ENCODE measurements at places on chromosomes 6 and 20.

DNA sequence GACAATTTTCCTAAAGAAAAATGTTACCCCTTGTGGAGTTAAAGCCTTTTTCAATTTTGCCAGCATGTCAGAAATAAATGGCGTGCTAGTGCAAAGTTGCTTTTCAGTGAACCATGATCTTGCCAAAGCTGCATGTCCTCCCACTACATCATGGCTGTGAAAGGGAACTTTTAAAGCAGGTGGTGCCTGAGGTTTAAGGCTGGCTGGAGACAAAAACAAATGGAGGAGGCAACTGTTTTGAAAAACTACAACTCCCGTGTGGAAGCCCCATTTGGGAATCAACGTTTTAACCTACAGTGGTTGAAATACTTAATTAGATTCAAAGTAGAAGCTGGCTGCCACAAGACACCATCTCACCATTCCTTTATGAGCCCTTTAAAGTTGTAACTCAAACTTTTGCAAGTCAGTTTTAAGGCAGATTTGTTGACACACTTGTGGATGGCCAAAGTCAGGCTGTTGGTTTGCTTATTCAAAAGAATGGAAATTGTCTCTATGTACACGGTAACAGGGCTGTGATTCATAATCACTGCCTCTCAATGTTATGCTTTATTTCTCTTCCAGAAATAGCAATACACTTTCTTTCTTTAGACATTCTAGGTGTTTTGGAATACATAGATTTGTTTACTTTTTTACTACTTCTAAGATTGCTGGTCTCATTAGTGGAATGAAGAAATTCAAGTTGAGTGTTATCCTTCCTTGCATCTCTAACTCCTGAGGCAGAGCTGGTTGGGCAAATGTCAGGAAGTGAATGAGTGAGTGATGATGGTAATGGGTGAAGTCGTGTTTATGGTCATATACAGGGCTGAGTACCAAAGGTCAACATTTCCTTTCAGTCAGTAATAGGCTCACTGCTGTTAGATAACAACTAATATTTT, 196.4 kb upstream of the GMDS start:
- DNase-seq: no peak

GRCh38 chr6:30062471-30063178, 1.6 kb downstream of the POLR1H start:
- no peak for DNase-seq

DNA sequence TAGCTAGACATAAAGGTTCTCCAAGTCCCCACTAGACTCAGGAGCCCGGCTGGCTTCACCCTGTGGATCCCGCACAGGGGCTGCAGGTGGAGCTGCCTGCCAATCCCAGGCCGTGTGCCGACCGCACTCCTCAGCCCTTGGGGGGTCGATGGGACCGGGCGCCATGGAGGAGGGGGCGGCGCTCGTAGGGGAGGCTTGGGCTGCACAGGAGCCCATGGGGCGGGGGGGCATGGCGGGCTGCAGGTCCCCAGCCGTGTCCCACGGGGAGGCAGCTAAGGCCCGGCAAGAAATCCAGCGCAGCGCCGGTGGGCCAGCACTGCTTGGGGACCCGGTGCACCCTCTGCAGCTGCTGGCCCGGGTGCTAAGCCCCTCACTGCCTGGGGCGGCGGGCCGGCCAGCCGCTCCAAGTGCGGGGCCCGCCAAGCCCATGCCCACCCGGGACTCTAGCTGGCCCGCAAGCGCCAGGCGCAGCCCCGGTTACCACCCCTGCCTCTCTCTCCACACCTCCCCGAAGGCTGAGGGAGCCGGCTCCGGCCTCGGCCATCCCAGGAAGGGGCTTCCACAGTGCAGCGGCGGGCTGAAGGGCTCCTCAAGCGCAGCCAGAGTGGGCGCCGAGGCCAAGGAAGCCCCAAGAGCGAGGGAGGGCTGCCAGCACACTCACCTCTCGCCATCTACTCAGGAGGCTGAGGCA, 26.5 kb upstream of the ID1 start:
- no peak for DNase-seq

DNA sequence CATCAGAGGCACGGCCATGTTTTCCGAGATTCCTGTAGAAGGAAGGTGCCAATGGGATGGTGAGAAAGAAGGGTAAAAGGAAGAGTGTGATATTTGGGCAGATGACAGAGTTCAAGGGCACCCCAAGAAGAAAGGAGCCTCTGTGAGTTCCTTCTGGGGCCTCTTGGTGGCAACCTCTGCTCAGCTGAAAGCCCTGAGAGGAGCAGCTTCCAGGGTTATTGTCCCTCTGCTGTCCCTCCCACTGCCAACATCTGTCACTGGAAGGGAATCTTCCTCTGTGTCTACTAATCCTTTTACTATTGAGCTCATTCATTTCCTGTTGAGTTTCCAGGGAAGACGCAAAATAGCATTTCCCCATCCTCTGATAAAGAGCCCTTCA, 40.0 kb upstream of the KCNK16 start:
- DNase-seq: no peak

DNA sequence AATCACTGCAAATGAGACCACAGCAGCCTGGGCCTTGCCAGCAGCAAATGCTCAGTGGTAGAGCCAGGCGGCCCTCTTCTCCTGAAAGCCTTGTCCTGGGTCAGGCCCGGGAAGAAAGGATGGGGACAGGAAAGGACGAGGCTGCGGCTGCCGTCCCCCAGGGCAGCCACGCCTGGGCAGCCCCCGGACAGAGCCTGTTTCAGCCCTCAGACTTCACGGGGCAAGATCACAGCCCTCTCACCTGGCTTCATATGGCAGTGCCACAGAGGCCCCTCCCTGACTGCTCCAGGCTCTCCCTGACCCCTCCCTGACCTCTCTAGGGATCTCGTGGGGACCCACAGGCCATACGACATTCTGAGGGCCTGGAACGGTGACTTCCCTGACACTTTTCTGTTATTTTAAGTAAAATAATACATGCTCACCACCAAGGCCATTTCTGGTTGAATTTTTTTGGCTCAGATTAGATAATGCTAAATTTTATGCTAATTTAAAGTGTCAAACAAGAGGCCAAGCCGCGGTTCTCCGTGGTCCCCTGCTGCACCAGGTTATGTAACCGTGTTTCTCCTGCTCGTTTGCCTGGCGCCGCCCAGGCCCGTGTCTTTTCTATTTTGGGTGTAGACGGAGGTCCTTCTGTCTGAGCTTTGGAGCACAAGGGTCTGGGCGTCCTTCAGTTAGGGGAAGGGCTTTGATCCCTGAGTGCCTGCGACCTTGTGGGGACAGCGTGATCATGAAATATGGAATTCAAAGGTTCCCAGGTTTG, 59.9 kb upstream of the BHLHE23 start:
- no peak for DNase-seq

GRCh38 chr6:125854355-125854754, 63.6 kb downstream of the NCOA7 start:
- DNase-seq: no peak

GRCh38 chr6:3124667-3125066, 6.2 kb downstream of the BPHL start:
- no peak for DNase-seq

DNA sequence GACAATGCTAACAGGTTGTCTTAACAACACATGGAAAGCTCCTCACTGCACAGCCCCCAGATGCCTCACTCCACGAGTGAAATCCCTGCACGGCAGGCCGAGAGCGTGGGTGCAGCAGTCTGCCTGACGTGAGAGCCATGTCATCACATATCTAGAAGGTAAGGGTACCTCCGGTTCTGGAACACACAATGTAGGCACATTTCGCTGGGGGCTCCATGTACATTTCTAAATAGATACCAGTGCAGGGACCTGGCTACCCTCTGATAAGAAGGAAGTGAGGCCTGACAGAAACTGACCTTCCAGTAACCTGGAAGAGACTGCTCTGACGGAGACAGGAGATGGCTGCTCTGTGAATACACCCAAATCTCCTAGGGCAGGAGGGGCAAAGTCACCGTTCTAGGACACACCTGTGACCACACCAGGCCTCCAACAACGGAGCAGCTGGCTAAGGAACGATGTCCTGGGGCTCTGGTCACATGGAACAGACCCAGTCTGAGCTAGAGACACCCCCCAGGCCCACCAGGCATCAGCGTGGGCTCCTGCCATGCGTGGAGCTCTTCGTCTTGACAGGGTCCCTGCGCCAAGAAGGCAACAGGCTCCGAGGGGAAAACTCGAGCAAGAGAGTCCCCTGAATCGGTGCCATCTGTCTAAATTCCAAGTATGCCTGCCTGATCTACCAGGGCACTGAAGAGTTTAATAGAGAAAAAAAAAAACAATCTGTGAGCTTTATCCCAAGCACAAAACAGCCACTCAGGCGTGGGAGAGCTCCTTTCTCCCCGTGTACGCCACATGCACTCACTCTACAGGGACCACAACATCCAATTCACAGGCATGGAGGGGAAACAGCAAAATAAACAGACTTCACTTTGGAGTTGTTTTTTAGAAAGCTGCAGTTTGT, 27.5 kb downstream of the RNASET2 start:
- DNase-seq: no peak

DNA sequence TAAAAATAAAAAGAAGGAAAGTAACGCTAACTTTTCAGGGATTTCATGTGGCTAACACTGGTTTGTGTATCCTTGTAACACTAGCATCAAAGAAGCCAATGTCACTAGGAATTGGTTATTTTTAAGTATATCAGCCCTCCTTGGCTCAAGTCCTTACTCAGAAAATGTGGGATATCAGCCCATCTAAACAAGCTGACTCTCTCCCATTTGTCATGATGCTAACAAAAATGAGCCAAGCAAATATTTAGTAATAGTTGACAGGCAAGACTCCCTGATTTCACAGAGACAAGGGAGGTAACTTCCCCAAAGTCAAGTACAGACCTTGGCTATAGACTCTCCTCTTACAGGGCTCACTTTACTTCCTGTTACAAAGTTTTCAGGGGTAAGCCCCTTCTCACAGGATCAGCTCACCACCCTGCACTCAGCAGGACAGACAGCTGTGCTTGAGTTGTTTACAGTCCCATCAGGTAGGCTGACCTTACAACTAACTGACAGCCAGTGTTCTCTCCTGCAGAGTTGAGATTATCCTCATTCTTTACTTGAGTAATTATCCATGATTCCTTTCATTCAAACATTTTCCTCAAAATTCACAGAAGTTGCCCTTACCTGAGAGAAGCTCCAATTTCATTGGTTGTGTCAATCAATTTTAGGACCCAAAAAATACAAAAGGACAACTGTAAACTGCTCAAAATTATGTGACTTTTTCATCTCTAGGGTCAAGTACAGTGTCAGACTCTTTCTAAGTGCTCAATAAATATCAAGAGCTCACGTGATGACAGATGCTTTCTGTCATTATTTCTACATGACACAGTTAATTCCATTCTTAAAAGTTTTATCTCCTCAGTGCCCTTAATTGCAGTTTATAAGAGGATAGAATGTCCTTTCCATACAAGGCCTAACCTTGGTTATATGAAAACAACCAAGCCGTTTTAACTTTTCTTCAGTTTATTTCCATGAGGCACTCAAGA, 38.1 kb upstream of the BMP5 start:
- no peak for DNase-seq

- no peak for DNase-seq
These were observed 280.4 kb downstream of the PTPRK start for GRCh38 chr6:128240024-128240428.

DNA sequence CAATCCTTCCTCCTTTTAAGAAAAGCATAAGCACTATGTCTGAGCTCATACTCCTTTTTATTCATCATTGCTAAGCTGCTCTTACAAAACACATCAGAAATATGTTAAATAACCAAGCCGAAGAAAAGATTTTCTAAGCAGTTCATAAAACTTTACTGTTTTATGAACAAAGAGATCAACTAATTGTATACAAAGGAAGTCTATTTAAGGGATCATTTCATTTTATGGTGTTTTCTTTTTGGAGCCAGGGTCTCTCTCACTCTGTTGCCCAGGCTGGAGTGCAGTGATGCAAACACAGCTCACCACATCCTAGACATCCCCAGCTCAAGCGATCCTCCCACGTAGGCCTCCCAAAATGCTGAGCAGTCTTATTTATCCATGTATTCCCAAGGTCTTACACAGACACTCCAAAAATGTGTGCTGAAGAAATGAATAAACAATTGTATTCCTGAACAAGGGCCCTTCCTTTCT, 9.3 kb downstream of the NUDT3 start:
- no peak for DNase-seq

- no peak for DNase-seq
These were observed 65.9 kb downstream of the PREP start for GRCh38 chr6:105336986-105337385.

DNA sequence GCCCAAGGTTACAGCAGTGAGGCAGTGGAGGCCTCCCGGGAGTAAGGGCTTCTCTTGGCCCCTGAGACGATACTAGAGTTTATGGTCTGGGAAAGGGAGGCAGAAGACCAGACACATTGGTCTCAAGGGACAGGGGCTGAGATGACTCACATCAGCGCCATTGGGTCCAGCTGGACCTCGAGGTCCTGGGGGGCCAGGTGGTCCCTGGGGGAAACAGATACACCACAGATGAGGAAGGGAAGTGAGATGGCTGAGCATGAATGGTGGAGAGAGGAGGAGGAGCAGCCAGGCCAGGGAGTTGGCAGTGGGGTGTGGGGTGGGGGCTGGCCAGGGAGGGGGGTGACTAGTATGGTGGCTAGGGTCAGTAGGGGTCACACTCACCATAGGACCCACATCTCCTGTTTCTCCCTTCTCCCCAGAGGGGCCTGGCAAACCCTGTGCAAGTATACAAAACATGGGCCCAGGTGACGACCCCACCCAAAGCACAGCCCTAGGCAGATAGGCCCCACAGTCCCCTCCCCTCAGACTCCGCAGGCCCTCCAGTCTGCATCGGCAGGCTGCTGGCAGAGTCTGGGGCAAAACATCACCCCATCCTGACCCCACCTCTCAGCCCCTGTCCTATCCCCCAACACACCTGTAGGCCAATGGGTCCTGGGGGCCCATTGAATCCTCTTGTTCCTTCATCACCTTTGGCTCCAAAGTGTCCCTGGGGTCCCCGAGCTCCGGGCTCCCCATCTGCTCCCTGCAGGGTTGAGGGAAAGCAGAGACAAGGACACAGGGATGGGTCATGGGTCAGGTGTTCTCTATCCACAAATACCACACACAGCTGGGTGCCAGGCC, 21.9 kb downstream of the COL11A2 start:
- DNase-seq: no peak

DNA sequence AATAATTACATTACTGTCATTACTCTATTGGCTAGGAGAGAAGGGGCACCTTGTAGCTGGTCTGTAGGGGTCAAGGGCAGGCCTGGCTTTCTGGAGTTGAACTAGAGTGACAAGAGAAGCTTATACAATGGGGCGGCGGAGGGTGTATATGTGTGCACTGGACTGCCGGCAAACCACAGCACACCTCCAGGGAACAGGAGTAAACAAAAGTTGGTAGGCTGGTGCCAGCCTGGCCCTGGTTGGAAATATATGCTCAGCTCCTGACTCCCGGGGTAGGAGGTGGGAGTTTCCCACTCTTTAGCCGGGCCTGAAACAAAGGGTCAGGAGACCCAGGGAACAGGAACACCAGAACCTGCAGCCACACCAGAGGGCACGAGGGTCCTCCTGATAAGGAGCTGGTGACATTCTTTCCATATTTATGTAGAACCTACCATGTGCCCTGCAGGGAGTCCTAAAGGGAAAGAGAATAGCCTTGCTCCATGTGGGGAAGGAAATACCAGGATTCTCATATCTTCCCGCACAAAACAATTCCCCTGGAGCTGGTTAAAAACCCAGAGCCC, 5.1 kb downstream of the C6orf132 start:
- DNase-seq: no peak

GRCh38 chr6:32402812-32403211, 4.2 kb downstream of the BTNL2 start:
- no peak for DNase-seq
